Endothelial cell (in vitro differentiated cells): ENCODE measurements at places on chromosomes 3 and 15. TPM values are rescaled to one million over a fixed set of nuclear protein-coding genes. Genes with fewer than 3 reads are reported as not detected.
A peak's percentile ranks its signal among the peaks of the same experiment; 100 is the strongest.

DNA sequence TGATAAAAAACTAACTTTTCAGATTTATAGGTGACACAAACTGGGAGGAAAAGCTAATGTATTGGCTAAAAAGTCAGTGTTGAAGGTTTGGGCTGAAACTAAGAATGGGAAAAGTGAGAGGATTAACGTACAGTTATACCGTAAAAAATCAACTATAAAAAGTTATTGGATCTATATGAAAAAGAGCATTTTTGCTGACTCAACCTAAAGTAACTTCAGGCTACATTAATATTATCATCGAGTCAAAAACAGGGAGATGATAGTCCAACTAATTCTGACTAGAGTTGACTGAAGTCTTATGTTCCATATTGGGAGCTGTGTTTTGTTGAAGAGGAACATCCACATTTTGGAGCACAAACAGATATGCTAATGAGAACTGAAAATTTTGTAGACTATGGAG is 19.9 kb downstream of the ZNF654 start:
- H3K4me1 ChIP-seq = peaks cover 15% of the 10 kb centered on the region
- H3K27ac ChIP-seq = no peak overlapping the region
- peaks cover 4% of the 10 kb centered on the region for H3K36me3 ChIP-seq
- no peak for DNase-seq

- peaks cover 2% of the 10 kb centered on the region for H3K27me3 ChIP-seq
- DNase-seq = peak; percentile 21
- peaks cover 3% of the 10 kb centered on the region for H3K36me3 ChIP-seq
- H3K4me1 ChIP-seq = peaks cover 15% of the 10 kb centered on the region
- H3K4me3 ChIP-seq = no peak overlapping the region
Observed at GRCh38 chr15:70327856-70328678, 230.3 kb upstream of the TLE3 start.

DNA sequence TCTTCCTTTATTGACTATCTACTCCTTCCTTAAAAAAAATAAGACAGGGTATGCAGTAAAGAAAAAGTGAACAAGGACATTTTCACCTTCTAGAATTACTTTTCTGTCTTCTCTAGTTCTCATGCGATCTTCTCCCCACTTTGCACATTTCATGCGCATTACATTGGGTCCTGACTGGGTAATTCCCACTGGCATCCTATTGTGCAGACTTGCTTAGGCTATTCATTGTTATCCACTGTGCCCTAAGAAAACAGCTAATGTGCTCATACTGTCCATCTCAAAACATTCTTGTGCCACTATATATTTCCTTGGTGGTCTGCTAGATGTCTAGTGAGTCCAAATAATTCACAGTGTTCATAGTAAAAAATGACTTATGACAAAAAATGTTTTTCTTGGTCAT is 447.4 kb upstream of the ROBO1 start:
- H3K27me3 ChIP-seq = no peaks in the 10 kb centered on the region
- H3K27ac ChIP-seq = no peak overlapping the region
- no peak for DNase-seq
- H3K36me3 ChIP-seq = no peaks in the 10 kb centered on the region
- no peaks in the 10 kb centered on the region for H3K4me1 ChIP-seq

DNA sequence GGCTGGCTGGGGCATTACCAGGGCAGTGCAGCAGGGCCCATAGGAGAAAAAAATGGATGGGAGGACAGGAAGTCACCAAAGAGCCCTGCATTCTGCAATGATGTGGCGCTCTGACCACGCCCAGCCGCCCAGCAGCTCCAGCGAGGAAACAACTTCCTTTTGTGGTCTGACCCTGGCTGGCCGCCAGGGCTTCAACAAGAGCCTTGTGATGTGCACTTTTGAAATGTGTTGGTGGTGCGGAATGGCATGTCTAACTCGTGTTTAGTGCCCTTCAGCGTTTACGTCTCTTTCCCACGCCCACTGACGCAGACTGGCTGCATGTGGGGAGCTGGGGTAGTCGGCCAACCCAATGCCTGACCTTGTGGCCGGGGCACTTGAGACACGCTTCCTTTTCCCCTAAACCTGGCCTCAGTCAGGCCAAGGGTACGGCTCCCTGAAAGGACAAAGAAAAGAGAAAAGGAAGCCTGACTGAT is 81.9 kb upstream of the CTNNB1 start:
- DNase-seq = no peak
- H3K4me3 ChIP-seq = no peak overlapping the region
- peaks cover 6% of the 10 kb centered on the region for H3K27me3 ChIP-seq
- H3K4me1 ChIP-seq = peaks cover 55% of the 10 kb centered on the region
- H3K36me3 ChIP-seq = peaks cover 8% of the 10 kb centered on the region

- H3K27me3 ChIP-seq = no peaks in the 10 kb centered on the region
- no peaks in the 10 kb centered on the region for H3K4me1 ChIP-seq
- no peak overlapping the region for H3K4me3 ChIP-seq
- no peak overlapping the region for H3K27ac ChIP-seq
Observed at GRCh38 chr3:52609316-52609815, 73.0 kb downstream of the UQCC5 start.

GRCh38 chr3:29195056-29195455 is 85.8 kb upstream of the RBMS3 start:
- DNase-seq = no peak
- no peaks in the 10 kb centered on the region for H3K4me1 ChIP-seq
- no peak overlapping the region for H3K4me3 ChIP-seq
- no peaks in the 10 kb centered on the region for H3K27me3 ChIP-seq

GRCh38 chr3:32105291-32106131 is 909 bp upstream of the GPD1L start:
- peak overlapping the region; percentile 90 for H3K4me3 ChIP-seq
- no peak overlapping the region for H3K27ac ChIP-seq
- no peak for DNase-seq
- H3K36me3 ChIP-seq = peaks cover 15% of the 10 kb centered on the region
- peaks cover 8% of the 10 kb centered on the region for H3K4me1 ChIP-seq
- peaks cover 8% of the 10 kb centered on the region for H3K27me3 ChIP-seq

GRCh38 chr3:194857469-194858113 is 171.9 kb downstream of the FAM43A start:
- H3K27me3 ChIP-seq = no peaks in the 10 kb centered on the region
- H3K4me3 ChIP-seq = no peak overlapping the region
- no peak overlapping the region for H3K27ac ChIP-seq

Gene GRAMD2A
- total RNA-seq = 0.31 TPM

Gene THRB
- 0.38 TPM for total RNA-seq

Gene HCLS1
- total RNA-seq = 45.8 TPM

Gene STAB1
- total RNA-seq = 866 TPM
